T-helper 1 cell (primary cell): ENCODE measurements at places on chromosomes 11 and 22.

DNA sequence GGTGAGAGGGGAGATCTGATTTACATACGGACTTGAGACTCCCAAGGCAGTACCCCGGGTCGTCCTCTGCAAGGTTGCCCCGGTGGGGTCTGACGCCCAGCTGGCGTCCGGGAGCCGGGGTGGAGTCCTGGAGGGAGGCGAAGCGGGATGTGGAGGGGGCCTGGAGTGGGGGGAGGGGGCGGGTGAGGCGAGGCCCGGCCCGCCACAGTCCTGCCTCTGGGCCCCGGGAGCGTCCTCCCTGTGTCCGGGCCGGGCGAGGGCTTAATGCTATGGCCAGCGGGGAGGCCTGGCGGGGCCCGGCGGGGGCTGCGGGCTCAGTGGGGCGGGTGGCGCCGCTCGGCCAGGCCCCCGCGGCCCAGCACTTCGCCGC, 2.4 kb upstream of the MYBPC3 start:
- no peak for DNase-seq

- DNase-seq = no peak
Measured at GRCh38 chr11:122642472-122642922, 13.0 kb upstream of the UBASH3B start.

- DNase-seq = no peak
Measured at GRCh38 chr11:45755281-45755859, 49.6 kb upstream of the SLC35C1 start.

- DNase-seq = no peak
Measured at GRCh38 chr11:76219243-76219642, 12.9 kb upstream of the WNT11 start.

- DNase-seq = peak; percentile 79
Measured at GRCh38 chr22:21982338-21982965, at the start of gene TOP3B. TSS of gene TOP3B (minus strand) at chr22:21982787. CDS start at chr22:21975709, 7,078 bp downstream.

DNA sequence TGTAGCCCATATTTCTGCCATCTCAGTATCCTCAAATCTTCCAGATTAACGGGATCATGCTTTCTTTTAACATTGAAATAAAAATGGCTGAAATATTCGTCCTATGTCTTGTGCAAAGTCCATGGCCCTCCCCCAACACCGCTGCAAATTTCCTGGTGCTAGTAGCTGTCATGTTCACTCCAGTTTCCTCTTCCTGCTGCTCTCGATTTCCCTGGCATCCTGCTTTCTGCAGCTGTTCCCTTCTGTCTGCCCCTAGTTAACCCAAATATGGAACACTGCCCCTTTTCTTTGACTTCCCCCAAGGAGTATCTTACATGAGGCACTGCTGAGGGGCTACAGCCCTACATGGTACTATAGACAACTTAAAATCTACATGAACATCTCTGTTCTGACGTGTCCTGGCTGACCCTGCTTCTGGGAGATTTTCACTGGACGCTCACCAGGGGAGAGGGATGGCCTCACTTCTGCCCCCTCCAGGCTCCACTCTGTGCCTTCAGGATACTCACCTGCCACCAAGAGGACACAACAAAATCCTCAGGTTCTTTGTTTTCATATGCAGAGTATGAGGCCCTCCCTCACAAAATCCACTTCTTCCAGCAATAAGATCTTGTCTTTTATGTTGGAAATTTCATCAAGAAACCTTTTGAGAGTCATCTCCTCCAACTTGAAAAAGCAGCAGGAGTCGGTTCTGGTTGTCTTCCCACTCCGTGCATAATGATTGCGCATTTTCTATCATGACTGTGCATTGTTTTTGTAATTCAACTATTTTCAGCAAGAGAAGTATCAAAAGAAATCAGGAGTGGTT, 29.5 kb upstream of the SCUBE2 start:
- no peak for DNase-seq

- DNase-seq = no peak
Measured at GRCh38 chr11:96741068-96741467, 351.3 kb downstream of the JRKL start.

- DNase-seq = no peak
Measured at GRCh38 chr11:61671527-61671926, 8.7 kb upstream of the DAGLA start.

- no peak for DNase-seq
Measured at GRCh38 chr11:103661991-103662390, 374.4 kb upstream of the DDI1 start.

GRCh38 chr22:30371981-30372380, 15.2 kb downstream of the CCDC157 start:
- no peak for DNase-seq

DNA sequence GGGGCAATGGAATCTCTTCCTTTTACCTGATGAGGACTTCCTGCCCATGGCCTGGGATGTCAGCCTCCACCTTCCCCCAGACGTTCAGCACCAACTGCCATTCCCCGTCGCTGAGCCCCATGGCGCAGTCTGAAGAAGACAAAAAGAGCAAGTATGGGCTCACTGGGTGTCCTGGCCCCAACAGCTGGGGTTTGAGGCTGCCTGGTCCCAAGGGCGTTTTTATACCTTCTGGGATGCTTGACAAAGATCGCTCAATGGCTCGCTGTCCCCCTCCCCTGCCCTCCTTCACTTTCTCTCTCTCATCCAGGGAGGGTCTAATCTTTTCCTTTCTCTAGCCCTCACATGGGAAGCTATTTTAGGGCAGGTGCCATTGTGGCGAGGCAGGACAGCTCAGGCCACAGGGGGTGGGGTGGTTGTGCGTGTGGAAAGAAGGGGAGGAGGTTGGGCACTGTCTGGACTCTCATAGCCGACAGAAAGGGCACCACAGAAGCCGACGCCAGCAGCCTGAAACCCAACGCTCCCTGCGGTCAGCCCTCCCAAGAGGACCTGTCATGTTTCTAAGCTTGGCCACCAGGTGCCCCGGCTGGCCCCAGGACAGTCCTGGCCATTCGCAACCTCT, at the start of gene MB:
TSS of gene MB (minus strand) at position 193 of the 619 bp plus-strand sequence. CDS start at position 121, 72 bp downstream.
- no peak for DNase-seq

DNA sequence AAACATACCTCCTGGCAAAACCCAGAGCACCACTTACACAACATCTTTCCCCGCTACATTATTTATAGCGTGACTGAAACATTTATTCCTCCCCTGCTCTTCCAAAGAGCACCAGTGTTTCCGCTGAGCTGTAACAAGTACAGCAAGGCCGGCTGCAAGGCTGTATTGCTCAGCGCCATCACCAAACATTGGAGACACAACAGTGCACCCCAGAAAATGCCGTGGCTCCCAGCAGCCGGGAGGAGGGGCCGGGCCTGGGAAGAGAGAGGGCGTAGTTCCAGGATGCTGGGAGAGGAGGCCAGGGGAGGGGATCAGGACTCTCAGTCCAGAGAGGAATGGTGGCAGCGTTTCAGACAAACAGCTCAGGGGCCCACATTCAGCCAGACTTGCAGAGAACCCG, 133.2 kb downstream of the DSCAML1 start:
- no peak for DNase-seq

- no peak for DNase-seq
Measured at GRCh38 chr11:79083352-79083751, 357.5 kb downstream of the TENM4 start.

- DNase-seq = no peak
Measured at GRCh38 chr11:103110391-103110790, 1.2 kb downstream of the DYNC2H1 start.

DNA sequence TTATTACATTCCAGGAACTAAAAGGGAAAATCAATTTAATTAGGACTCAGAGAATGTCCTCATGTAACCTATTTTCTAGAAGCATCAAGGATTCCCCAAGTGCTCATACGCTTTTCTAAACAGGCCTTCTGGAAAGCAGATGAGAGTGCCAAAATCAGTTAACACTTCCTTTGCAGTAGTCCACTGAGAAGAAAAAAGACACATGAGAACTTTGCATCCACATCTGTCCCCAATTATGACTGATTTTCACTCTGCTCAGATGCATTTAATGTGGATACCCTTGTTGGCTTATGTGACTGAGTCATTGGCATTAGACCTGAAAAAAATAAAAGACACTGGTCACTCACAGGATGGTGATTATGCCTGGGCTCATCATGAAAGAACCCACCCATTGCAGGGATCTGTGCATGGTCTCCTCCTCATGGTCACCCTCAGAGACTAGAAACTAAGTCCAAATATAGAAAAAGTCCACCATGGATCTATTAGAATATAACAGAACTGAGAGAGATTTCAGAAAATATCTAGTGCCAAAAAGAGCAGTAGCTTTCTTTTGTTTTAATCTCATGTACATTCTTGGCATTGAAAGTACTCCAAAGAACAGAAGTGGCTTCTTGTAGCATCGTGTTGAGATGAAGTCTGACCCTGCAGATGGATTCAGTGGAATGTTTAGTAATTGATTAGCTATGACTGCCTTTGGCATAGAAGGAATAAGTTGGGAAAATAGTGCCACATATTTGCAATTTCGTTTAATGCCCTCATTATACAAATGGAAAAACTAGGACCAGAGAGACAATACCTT, 48.8 kb upstream of the FIBIN start:
- no peak for DNase-seq

GRCh38 chr11:131904756-131905155, 534.3 kb downstream of the NTM start:
- no peak for DNase-seq

DNA sequence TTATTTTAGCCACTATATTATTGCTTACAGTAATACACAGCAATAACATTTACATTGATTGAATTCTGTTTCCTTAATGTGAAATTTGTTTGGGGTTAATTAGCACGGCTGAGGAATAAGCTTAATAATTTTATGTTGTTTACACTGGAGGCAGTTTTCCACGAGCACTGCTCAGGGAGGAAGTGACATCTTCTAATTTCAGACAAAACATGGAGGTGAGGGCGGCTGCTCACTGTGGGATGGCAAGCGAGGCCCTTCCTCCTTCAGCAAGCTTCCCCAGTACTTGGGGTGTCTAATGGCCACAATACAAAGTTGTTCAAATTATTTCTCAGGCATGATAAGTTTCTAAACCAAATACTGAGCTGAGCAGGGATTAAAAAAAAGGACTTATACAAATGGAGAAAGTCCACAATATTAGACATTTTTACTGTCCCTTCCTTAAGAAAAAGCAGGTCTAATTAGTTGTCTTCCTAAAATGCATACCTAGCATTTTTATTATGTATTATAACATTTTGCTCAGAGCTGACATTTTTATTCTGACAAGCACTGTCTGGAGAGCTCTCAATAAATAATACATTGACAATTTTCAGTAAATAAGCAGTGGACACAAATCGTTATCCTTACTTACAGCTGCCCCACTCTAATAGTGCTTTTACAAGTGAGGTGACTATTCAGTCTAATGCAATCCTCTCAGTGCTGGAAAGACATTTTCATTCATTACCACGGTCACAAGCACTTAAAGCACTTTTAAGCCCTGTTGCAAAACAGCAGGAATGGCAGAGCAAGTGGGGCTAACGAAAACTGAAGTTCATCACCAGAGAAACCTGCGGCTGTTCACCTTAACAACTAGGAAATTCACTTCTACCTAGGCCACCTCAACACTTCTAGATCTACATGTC, 56.2 kb downstream of the SOX6 start:
- no peak for DNase-seq

GRCh38 chr11:70580036-70580805, 181.9 kb downstream of the CTTN start:
- no peak for DNase-seq

GRCh38 chr11:78231962-78232501, 43.3 kb downstream of the USP35 start:
- DNase-seq = no peak

GRCh38 chr22:40041366-40042137, 46.8 kb downstream of the FAM83F start:
- DNase-seq = no peak

DNA sequence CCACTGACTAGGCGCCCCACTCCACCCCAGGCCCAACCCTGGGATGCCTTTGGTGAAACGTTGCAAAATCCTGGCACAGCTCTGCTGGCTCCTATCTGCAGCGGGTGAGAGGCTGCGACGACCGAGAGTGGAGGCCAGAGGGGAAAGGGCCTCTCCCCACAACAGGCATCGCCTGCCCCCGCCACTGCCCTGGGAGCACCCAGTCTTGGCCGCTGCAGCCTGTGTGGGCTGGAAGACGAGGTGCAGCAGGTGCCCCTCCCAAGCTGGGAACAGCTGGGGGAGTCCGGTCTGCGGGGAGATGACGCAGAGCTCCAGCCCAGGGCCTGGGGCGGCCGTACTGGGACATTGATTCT, 4.2 kb upstream of the PIM3 start:
- no peak for DNase-seq

- no peak for DNase-seq
Measured at GRCh38 chr11:126990716-126991480, 9.7 kb downstream of the KIRREL3 start.

- DNase-seq = no peak
Measured at GRCh38 chr11:126317756-126318573, 14.1 kb downstream of the DCPS start.

DNA sequence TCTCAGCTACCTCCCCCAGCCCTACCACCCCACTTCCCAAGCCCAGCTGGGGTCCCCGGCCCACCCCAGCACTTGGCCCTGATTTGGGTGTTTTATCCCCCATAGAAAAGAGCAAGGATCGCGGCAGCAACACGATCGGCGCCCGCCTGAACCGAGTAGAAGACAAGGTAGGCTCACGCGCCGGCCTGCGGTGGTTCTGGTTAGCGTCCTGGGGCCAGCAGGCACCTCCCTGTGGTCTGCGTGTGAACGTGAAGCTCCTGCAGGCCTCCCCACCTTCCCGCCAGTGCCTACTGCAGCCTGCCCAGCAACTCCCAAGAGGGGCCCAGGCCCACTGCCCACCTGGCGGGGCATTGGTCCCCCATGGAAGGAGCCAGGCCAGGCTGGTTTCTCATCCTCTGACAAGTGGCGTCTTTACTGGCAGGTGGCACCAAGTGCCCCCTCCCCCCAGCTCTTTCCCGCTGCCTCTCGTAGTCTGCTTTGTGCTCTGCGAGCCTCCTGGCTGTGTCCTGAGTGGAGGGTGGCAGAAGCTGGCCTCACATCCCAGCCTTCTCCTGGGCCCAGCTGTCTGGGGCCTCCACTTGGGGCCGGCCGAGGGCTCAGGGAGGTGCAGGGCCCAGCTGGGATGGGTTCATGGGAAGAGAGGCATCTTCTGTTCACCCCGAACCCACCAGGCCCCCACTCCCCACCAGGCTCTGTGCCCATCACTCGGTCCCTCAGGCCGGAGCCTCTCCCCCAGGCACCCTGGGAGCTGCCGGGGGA, 78.3 kb upstream of the KCNQ1OT1 start:
- no peak for DNase-seq

DNA sequence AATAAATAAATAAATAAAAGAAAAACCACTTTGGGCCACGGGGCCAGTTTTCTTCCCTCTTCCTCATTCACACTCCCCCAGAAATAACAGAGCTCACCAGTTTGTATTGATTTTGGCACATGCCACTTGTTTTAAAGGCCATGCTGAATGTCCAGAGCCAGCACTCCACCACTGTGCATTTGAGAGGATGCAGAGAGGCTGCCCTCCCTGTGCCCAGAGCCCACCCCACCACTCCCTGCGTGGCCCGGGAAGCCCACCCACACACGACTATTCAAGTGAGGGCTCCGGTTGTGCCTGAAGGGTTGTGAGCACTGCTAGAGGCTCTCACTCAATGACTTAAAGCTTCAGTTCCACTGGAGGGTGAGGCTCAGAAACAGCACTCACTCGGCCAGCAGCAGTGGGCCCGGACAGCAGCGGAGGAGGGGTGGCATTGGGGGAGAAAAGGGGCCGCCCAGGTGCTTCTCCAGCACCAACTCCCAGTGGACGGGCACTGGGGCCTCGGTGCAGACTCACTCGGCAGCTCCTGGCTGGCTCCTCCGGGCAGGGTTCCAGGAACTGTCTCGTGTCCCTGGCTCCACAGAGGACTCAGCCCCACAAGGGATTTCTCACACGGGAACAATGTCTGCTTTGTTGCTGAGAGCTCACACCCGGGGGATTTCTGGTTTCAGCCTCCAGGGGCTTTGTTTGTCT, 112.7 kb downstream of the SHANK2 start:
- no peak for DNase-seq
